ENCODE measurements at places on chromosomes 12 and 14.

DNA sequence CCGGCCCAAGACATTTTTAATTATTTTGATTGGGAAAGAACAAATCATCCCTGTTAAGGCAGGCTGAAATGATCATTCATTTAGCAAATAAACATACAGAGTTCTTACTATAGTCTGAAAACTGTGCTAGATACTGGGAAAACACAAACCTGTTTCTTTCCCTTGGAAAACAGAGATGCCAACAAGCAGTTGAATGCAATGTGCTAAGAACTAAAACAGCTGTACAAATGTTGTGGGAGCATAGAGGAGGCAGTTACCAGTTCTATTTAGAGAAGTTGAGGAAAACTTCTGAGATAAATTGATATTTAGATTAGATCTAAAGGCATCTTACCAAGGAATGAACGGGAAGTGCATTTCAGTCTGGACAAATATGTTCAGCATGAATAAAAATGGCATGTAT is 3.2 kb upstream of the NECAP1 start:
- no peak for DNase-seq

DNA sequence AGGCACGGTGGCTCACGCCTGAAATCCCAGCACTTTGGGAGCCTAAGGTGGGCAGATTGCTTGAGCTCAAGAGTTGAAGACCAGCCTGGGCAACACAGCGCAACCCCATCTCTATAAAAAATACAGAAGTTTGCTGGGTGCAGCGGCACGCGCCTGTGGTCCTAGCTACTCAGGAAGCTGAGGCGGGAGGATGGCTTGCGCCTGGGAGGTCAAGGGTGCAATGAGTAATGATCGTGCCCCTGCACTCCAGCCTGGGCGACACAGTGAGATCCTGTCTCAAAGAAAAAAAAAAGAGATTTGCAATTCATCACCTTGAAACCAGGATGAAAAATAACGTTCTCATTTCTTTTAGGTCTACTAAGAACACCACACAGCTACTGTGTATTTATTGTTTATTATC is 4.0 kb downstream of the STX2 start:
- DNase-seq, result no peak

GRCh38 chr14:21104448-21105060 is 3.7 kb downstream of the TMEM253 start:
- DNase-seq, result peak; percentile 62

DNA sequence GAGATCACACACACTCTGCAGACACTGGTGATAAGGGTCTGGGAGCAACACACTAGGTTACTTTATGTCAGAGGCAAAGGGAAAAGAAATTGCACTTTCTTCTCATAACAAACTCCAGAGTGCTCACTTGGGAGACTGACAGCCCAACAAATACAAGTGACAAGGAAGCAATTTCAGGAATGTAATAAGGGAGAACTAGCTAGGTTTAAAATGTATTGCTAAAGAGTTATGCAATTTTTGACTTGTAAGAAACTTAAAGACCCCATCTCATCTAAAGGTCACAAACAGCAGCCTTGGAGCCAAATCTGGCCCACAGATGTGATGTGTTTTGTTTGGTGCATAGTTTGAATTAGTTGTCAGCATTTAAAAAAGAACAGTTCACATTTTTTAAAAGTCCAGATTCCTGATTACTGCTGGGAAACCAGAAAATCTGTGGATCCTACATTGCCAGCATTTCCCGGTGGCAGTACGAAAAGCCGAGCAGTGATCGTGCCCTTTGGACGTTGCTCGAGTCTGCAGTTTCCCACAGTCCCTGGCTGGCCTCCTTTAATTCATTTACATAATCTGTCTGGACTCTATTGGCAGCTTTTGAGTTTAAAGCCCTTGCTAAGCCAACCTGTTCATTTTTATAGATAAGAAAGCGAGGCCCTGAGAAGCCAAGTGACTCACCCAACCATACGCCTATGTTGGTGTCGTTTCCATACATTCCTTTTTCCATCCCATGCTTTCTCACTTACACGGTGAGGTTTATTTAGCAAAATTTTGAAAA is 42.0 kb upstream of the ETV6 start:
- DNase-seq, result no peak

DNA sequence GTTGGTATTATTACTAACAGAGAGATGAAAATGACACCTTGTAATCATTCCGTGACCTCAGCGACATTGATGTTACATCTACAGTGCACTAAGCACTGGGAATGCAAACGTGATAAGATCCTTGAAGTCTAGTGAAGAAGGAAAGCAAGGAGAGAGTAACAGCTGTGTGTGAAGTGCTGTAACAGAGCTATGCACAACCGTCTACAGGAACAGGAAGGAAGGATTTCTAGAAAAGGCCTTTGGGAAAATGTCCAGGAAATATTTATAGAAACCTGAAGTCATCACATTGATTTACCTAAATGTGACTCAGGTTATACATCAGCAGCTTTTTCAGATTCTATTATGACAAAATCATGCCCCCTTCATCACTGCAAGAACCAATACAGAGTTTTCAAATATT is 304.2 kb upstream of the AMIGO2 start:
- no peak for DNase-seq

DNA sequence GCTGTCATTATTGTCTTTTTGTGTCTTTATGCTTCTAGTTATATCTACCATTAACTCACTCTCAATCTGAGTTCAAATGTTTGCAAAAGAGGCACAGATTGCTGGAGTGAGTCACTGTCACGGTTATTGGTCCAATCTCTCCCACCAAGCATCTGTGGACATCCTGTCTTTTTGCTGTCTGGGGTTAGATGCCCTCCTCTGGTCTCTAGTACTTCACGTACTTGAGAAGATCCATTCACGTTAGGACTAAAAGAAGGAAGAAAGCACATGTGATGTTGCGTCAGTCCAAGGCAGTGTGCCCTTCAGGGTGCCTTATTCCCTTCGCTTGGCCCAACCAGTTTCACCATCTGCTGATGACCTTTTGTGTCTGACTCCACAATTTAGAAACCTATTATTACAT is 72.3 kb upstream of the STXBP6 start:
- no peak for DNase-seq

DNA sequence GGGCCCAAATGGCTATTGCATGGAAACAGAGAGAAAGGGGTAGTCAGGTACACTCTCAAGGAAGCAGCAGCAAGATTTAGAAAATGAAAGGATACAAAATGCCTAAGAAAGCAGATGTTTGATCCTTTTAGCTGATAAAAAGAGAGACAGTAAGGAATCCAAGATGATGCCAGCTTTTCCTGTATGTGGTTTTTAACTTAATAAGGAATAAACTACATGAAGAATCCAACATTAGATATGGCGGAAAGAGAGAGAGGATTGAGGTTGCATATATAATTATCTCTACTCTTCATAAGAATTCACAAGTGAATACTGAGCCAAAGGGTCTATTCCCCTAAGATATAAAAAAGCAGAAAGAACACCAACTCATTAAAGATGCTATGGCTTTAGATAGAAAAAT is 11.6 kb downstream of the TMED10 start:
- no peak for DNase-seq

DNA sequence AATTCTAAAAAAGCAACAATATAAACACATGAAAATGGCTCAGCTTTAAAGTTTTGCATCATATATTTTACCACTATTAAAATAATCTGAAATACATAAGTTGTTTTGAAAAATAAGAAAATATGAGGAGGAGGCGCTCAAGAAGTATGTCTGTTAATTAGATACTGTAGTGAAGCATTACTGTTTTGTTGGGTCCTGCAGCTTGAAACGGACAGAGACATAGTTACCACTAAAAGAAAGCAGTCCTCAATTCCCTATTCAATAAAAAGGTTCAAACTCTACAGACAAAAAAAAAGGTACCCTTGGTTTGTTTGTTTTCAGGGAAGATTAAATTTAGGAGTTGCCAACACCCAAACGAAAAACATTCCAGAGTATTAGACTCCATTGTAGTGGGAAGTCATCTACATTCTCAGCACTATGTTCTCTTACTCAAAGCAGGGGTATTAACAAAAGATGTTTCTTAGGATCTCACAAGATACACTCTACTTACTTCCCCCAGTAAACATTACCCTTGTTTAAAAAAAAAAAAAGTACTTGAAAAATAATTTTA is 3.0 kb downstream of the PAWR start:
- no peak for DNase-seq

- DNase-seq, result no peak
Observed at GRCh38 chr12:117662620-117663395, 301.4 kb upstream of the NOS1 start.

DNA sequence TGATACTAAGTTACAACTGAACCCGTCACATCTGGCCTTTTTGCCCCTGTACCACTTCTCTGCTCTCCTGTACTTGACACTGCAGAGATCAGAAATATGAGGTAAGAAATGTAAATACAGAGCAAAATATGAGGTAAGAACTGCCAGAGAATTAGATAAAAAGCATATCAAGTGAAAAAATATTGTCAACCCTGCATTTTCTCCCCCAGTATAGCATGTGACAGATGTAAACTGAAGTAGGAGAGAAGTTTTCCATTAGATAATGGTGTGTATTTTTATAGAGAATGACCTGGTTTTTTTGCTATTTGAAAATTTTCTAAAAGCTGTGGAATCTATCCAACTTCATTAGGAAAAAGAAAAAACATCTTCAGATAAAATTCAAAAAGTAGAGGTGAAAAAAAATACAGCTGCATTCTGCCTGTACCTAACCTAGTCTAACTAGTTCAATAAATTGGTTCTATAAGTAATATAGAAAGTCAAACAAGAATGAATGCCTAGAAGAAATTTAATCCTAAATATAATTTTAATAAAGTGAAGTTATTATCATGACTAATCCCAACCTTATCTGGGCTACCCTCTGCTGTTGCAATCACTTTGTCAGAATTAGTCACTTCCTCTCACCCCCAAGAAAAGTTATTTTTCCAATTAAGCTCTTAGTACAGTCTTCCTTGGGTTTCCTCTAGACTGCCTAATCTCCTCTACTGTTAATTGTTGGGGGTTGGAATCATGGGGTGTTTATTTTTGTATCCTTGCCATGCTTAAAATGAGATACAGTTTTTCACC is 210.0 kb downstream of the RASSF9 start:
- DNase-seq, result no peak

GRCh38 chr12:88546226-88546625 is 34.0 kb downstream of the KITLG start:
- no peak for DNase-seq

GRCh38 chr14:103385929-103386712 is 906 bp downstream of the MARK3 start:
- DNase-seq, result peak; percentile 22

GRCh38 chr14:92540472-92541048 is 27.0 kb downstream of the RIN3 start:
- DNase-seq, result no peak

DNA sequence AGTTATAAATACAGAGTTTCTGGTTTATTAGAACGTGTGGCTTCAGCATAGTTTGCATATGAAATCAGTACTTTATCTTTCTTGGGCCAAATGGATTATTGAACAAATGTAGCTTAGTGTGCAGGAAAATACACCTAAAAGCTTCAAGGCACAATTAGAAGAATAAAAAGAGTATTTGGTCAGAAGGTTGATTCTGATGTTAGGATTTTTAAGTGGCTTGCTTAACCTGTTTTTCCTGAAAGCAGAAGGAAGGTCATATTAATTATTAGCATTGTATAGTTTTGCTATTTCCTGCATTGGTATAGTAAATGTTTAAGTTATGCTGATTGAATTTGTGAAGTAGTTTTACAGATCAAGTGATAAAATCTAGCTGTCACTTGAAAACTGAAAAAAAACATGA is 31.0 kb upstream of the GNS start:
- DNase-seq, result no peak

GRCh38 chr12:1518591-1519516 is 75.5 kb downstream of the FBXL14 start:
- no peak for DNase-seq

DNA sequence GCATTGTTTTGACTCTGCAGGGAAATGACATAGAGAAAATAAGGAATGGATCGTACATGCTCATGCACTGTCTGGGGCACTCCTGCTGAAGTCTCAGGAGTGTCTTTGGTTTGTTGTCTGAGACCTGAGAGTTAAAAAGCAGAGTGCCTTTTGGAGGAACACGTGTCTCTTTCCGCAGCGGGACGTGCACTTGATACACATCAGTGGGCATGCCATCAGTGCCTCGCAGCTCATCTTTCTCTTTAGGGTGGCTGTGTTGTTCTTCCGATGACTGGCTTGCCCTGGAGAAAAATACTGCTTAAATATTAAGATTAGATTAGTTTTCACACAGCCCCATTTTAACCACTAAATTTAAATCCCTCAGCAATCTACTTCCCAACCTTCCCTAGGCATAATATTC is 835.9 kb downstream of the DIO2 start:
- no peak for DNase-seq

All from CD4-positive, alpha-beta memory T cell (primary cell).